Osteoblast (primary cell): ENCODE measurements at places on chromosomes 13 and 19.

DNA sequence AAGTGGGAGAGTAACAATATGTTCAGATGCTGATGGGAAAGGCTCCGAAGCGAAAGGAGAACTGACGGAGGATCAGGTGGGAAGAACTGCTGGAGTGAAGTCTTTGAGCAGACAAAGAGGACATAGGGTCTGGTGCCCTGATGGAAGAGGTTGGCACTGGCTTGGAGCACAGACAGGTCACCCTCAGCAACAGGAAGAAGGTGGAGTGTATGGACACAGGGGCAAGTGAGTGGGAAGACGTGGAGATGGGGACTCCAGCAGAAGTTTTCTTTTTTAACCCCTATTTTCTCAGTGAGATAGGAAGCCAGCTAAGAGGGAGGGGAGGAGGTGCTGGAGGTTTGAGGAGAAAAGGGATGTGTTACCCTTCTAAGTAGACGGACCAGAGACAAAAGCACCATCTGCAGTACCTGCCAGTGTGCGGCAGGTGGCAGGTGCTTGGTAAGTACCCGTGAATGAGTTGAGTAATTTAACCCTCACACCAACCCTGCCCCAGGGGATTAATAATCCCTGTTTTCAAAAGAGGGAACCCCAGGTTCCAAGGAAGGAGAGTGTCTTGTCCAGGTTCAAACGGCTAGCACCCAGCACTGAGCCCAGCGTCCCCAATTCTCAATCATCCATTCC lies 11.2 kb downstream of the HAS1 start:
- DNase-seq, result no peak

DNA sequence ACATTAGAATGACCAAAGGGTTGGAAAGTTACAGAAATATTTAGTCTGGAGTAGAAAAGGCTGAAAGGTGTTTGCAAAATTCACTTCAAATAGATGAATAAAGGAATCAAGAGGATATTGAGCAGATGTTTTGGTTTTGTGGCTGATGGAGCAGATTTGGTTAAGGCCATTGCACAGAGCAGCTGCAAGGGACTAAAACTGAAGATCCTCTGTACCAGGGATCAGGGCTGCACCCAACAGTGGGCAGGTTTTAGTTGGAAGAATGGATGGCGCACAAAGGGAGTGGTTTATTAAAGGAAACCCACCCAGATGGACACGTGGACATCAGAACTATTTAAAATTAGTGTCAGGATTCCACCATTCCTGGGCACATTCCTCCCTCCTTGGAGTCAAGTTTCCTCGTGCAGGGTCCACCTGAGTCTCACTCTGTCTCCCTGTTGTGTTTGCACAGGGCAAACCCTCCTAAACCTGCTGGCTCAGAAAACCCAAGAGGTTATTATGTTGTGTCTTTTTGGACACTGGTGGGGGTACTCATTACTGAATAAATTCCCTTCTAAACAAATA lies 9.2 kb upstream of the UBAC2 start:
- no peak for DNase-seq

DNA sequence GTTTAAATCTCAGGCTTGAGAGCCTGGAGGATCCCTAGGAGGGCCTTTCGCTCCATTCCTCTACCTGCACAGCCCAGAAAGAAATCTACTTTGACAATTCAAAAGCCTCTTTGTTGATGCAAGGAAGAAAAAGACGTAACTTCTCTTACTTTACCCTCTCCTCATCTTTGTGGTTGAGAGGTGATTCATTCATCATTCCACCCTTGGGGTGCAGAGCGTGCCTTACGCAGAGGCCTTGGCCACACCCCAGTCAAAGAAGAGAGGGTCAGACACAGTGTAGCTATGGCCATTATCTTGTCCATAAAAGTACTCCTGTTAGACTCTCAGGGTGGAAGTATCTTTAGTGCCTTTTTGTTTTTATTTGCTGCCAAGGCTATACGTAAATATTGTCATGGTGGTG lies 184.0 kb downstream of the IRS2 start:
- no peak for DNase-seq

- DNase-seq, result no peak
Measured at GRCh38 chr13:23725922-23726321, 155.7 kb downstream of the TNFRSF19 start.

DNA sequence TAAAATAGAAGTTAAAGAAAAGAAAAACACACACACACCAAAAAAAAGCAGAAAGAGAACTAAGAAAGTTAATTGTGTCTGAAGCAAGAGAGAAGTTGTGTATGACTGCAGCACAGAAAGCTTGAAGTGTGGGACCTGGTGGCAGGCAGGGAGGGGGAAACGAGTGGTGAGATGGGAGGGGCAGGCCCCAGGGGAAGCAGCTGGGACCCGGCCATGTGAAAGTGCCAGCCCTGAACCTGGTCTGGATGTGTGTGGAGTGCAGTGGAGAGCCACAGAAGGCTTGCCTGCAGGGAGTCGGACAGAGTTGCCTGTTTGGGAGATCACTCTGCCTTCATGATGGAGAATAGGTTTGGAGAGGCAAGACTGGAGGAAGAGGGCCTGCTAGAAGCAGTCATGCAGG lies 199.0 kb downstream of the GGACT start:
- DNase-seq, result no peak

- DNase-seq, result no peak
Measured at GRCh38 chr19:12990853-12991252, 4.4 kb upstream of the NFIX start.

GRCh38 chr13:80235166-80235966 lies 105.6 kb downstream of the SPRY2 start:
- DNase-seq, result no peak

GRCh38 chr19:28404472-28404871 lies 808.5 kb downstream of the UQCRFS1 start:
- no peak for DNase-seq

DNA sequence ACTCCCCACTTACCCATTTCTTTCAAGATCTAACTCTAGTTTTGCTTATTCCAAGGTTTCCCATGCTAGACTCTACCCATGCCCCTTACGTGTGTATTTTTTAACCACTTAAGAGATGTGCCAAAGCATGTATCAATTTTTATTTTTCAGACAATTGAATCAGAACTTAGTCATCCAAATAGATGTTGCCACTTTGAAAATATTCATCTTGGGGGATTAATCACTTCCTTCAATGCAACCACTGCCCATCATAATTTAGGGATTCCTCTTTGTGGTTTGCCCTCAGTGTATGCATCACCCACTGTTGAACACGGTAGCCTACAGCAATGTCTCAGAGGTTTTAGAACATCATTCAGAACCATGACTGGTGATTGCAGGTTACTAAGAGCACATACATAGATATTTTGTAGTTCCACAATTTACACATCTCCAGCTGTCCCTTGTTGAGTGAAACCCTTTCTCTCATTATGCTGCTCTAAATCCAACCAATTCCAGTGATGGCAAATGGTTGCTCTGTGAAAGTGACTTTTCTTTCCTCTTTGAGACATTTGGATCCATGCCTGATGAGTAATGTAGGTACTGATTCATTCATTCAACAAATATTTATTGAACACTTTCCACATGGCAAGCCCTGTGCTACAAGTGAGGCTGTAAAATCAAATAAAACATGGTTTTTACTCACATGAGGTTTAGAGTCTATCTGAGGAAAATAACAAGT lies 60.6 kb upstream of the SERP2 start:
- DNase-seq, result peak; percentile 82

DNA sequence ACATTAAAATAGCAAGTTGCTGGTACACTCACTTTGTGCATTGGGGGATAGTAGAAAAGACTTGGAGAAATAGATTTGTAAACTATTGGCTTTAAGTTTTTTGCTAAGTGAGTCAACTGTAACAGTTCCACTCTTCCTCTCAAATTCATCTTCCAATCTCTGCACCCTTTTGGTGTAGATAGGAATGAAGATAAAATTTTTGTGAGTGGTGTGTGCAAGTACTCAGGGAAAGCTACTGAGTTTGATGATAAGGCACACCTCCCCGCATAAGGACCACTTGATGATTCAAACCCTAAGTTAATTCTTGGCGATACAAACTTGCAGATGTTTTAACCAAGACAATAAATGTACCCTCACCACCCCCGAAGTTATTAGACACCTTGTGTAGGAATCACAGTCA lies 168.3 kb upstream of the SLITRK1 start:
- no peak for DNase-seq

GRCh38 chr19:6773323-6773931 lies 919 bp downstream of the VAV1 start:
- DNase-seq, result peak; percentile 62

DNA sequence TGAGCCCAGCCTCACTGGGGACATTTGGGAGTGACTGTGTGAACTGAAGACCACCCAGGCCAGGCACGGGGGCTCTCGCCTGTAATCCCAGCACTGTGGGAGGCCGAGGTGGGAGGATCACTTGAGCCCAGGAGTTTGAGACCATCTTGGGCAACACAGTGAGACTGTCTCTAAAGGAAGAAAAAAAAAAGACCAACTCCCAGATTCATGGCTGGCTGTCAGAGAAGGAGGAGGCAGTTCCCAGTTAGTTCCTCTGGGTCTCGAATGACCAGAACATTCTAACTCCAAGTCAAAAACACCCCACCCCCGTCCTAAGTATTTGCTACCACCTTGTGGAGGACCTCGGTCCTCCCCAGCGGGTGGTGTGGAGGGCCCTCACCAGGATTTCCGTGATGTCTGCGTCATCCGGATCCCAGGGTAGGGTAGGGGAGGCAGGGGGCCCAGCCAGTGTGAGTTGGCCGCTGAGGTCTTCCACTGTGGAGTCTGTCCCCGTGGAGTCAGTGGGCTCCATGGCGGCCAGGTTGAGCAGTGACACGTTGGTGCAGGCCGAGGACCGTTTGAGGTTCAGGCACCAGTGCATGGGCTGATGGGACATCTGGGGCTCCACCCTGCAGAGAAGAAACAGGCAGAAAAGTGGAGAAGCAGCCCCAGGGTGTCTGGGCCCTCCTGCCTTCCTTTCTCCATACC lies 1.3 kb downstream of the TSKS start:
- no peak for DNase-seq

DNA sequence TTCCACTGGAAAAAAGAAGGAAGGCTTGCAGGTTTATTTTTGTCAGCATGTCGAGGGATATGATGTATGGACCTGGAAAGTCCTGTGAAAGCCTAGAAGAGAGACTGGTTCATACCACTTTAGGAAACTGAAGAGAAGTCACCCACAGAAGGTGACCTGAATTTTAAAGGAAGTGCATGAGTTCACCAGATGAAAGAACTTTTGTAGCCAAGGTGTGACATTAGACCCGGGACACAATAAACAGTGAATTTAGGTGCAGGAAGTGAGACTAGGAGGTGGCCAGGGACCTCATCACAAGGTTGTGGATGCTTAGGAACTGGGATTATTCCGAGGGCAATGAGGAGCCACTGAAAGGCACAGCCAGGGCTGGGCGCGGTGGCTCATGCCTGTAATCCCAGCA lies 79.1 kb downstream of the ZNF429 start:
- DNase-seq, result no peak

GRCh38 chr13:45086484-45086883 lies 33.8 kb upstream of the GTF2F2 start:
- DNase-seq, result no peak

- DNase-seq, result peak; percentile 95
Measured at GRCh38 chr13:29594303-29594709, 1.2 kb downstream of the SLC7A1 start.

GRCh38 chr13:51714663-51715168 lies 89.2 kb downstream of the DHRS12 start:
- peak; percentile 37 for DNase-seq
